Globus pallidus (tissue), 1 donor: ENCODE measurements at places on chromosomes 4 and X.
A peak's percentile ranks its signal among the peaks of the same experiment; 100 is the strongest.

DNA sequence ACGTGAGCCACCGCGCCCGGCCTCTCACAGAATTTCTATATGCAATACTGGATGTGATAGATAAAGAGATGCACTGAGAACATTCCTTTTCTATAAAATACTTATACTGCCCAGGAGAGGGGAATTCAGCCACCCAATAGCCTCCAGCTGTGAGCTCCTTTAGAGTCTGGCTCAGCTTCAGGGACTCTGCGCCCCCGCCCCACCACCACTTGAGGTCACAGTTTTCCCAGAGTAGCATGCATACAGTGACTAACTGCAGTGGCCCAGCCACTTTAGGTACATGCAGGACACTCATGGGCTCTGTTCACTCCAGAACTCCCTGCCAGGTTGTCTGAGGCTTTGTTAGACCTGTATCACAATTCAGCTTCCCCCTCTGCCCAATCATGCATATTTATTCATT, 144.4 kb upstream of the TET2 start:
- no peak for DNase-seq

DNA sequence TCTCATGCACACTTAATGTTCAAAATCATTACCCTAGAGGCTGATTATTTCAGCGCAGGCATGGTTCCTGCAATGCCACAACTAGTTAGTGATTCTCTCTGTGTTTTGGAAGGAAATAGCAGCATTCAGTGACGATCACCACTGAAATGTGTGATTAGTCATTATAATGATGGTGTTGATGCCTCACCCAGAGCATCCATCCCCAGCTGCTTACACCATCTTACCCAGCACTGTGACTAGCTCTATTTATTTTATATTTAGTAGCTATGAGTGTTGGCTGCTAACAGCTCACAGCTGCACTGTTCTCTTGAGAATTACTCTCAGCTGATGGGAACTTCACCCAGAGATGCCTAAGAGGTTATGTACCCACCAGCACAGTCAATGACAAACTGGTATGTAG, 60.5 kb upstream of the TSPAN7 start:
- no peak for DNase-seq

GRCh38 chr4:124640022-124640730, 72.4 kb downstream of the ANKRD50 start:
- DNase-seq: no peak

DNA sequence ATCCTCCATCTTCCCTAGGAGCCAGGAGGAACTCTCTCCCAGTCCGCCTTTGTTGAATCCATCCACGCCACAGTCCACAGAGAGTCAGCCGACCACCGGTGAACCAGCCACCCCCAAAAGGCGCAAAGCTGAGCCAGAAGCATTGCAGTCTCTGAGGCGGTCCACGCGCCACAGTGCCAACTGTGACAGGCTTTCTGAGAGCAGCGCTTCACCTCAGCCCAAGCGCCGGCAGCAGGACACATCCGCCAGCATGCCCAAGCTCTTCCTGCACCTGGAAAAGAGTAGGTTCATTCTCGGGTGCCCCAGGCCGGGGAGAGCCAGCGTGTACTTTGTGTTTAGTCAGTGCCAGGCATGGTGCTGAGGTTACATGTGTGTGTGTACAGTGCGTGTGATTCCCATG, 7.4 kb downstream of the MSL3 start:
- no peak for DNase-seq

- peak; percentile 70 for DNase-seq
Observed at GRCh38 chr4:95155759-95156451, 392.9 kb downstream of the UNC5C start.

DNA sequence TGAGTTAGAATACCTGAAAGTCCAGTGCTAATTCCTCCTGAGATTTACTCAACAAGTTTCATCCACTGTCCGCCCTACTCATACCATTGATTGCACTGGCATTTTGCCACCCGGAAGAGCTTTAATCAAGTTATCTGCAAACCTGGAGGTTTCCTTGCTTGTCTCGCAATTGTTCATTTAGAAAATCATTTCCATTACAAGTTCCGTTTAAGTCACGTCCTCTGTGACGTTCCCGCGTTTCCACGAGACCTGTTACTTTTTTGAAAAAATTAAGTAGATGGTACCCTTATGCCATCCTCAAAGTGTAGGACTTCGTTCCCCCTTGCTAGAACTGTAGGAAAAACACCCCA, 761 bp upstream of the FRYL start:
- no peak for DNase-seq

GRCh38 chr4:102815981-102816380, 11.4 kb downstream of the UBE2D3 start:
- DNase-seq: no peak

GRCh38 chrX:143632625-143633410, 3.1 kb downstream of the SLITRK4 start:
- no peak for DNase-seq

GRCh38 chr4:126262665-126263064, 947.9 kb downstream of the FAT4 start:
- no peak for DNase-seq

DNA sequence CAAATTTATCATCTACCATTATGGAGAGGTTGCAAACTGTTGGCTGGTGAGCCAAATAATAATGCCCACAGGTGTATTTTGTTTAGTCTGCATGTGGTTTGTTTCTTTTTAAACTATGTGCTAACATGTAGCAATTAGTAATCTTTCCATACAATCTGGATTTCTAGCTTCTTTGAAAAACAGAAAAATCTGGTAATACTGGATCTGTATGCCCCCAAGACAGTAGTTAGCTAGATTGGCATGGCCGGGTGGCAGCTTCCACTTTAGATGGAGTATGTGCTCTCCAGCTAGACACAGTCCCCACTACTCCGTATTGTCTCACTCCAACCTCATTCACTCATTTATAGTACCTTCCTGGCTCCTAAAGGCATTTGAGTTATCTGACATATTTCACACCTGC, 91.3 kb downstream of the NHSL2 start:
- DNase-seq: no peak
